ENCODE measurements at places on chromosomes 4 and X.

DNA sequence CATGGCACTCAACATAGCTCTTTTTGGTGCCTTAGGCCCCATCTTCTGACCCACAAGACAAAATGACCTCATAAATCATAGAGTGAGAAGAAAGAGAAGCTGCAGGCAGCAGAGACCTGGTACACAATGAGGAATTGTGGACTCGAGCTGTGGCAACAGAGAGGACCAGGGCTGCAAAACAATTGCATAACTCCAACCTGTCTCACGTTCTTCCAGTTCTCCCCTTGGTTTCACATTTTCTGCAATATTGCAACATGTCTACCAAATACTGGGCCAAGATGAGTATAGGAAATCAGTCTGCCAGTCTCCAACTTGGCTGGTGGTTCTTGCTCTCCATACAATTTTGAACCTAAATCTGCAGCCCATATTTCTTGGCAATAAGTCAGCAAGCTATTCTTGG is 105.3 kb downstream of the KDR start:
- no peak for DNase-seq

GRCh38 chrX:45381366-45381765 is 180.7 kb upstream of the DIPK2B start:
- no peak for DNase-seq

- no peak for DNase-seq
Measured at GRCh38 chr4:128571747-128572146, 237.8 kb upstream of the JADE1 start.

- DNase-seq, result no peak
Measured at GRCh38 chr4:183919141-183919540, 14.0 kb downstream of the STOX2 start.

GRCh38 chr4:172996571-172997216 is 171.9 kb upstream of the GALNT7 start:
- DNase-seq, result no peak

GRCh38 chr4:70979445-70980008 is 13.9 kb upstream of the DCK start:
- DNase-seq, result no peak

DNA sequence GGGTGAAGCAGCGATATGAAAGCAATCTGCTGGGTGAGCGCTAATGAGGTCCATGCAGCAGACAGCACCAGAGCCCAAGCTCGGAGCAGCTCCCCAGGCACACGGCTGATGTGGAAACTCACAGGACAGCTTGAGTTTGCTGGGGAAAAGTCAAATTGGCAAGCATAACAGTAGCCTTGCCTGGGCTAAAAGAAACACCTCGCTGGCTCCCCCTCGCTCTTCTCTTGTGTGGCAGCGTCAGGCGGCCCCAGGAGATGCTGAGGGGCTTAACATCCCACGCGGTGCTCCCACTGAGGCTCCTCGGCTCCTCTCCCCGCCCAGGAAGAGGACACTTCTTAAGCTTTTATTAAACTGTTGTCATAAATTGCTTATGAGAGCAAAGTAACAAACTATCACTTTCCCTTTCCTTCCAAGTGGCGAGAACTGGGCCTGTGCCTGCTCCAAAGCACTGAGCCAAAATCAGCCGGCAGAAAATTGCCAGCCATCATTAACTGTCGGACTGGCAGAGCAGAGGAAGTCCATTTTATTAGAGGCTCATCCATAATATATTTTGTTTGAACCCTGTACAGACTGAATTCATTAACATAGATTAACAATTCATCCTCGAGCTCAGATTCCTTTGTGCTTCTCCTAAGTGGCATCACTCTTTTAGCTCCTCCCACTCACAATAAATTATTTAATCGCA is 111.4 kb downstream of the TSPAN5 start:
- DNase-seq, result no peak

DNA sequence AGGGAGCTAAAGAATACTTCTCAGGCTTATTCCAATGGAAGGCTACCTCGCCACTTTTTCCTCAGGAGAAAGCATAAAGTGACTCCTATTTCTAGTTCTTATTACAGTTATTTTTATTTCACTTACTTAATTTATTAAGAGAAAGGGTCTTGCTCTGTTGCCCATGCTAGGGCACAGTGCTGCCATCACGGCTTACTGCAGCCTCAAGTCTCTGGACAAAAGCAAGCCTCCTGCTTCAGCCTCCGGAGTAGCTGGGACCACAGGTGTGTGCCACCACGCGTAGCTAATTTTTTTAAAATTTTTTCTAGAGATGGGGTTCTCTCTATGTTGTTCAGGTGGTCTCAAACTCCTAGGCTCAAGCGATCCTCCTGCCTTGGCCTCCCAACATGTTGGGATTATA is 36.0 kb upstream of the CHRNA9 start:
- DNase-seq, result no peak

DNA sequence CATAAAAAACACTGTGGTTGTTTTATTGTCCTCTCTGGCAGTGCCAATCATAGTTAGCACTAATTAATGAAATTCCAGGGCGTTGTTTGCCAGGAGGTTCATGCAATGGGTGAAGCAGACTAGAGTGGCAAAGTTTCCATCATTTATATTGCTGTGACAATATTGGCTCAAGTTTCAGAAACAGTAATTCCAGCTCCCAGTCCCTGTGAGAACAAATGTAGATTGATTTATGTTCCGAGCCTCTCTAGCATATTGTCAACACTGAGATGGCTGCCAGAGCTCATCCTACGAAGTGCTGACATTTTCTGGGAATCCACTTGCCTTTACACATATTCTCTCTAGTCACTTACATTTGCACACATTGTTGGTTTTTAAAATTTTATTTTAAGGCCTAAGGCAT is 440.0 kb upstream of the IGFBP7 start:
- DNase-seq, result peak; percentile 61

DNA sequence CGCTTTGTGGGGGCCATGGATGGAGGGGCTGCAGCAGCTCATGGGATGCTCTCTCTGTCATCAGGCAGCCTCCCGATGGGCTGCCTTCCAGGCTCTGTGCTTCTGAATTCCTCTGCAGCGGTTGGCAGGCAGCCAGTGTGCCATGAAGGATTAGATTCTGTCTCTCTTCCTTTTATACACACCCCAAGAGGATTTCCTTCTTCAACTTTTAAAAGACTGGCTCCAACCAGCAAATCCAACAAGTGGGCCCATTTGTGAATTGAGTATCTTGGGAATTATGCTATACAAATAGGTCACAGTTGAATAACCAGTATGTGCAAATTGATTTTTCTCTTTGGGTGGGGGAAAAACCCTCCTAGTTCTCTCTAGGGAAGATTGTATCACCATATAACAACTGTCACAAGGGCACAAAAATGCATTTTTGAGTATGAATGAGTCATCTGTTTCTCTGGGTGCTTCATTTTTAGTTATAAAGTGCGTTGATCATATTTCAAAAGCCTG is 96.8 kb upstream of the FAT1 start:
- no peak for DNase-seq

DNA sequence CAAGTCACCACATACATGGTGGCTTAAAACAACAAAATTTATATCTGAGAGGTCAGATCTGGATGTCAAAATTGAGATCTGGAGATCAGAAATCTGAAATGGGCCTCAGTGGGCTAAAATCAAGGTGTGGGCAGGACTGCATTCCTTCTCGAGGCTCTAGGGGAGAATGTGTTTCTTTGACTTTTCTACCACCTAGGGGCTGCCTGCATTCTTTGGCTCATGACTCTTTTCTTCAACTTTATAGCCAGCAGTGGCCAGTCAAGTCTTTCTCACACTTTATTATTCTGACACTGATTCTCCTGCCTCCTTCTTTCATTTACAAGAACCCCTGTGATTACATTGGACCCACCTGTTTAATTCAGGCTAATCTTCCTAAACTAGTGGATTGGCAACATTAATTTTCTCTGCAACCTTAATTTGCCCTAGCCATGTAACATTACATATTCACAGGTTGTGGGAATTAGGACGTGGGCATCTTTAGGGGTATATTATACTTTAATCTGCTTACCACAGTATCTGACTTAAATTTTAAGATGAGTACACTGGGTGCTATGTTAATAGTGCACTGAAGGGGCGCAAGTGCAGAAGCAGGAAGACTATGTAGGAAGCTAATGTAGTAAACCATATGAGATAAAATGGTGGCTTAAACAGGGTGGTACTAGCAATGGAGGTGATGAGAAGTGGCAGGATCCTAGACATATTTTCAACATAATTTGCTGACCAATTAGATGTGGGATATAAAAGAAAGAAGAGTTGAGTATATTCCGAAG is 188.0 kb downstream of the SLC4A4 start:
- no peak for DNase-seq

- DNase-seq, result no peak
Measured at GRCh38 chr4:80252427-80252826, 14.0 kb upstream of the FGF5 start.

DNA sequence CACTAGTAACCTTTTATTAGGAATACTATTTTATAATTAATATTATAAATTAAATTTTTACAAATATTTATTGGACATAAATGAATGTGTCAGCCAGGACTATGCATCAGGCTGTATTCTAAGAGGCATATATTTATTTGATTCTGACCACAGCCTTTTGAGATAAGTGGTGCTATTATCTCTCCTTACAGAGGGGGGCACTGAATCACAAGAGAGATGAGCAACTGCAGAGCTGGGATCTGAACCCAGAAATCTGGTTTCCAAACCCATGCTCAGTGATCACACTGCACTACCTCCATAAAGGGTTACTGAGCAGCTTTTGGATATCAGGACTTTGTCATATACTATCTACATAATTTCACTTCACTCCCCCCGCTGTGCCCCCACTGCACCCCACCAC is 322.0 kb downstream of the TMA16 start:
- DNase-seq, result no peak

GRCh38 chrX:63738696-63739095 is 46.3 kb downstream of the ARHGEF9 start:
- no peak for DNase-seq

DNA sequence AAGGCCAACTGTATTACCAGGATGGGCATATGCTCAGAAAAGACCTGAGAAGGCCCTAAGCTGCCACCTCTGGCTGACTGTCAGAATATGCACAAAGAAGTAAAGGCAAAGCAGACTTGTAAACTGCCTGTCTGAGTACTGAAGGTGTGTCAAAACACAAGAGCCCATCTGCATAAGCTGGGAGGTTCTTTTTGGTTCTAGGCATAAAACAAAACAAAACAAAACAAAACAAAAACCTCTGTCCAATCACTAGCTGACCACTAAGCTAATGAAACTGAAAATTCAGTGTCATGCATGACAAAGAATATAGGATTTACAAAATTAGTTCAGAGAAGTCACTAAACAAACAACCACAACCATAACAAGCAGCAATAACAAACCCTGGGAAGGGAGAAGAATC is 20.6 kb downstream of the SH3D19 start:
- DNase-seq, result no peak

- no peak for DNase-seq
Measured at GRCh38 chr4:169063441-169063840, 53.4 kb upstream of the CBR4 start.
